ENCODE measurements at places on chromosomes 6 and 20.

DNA sequence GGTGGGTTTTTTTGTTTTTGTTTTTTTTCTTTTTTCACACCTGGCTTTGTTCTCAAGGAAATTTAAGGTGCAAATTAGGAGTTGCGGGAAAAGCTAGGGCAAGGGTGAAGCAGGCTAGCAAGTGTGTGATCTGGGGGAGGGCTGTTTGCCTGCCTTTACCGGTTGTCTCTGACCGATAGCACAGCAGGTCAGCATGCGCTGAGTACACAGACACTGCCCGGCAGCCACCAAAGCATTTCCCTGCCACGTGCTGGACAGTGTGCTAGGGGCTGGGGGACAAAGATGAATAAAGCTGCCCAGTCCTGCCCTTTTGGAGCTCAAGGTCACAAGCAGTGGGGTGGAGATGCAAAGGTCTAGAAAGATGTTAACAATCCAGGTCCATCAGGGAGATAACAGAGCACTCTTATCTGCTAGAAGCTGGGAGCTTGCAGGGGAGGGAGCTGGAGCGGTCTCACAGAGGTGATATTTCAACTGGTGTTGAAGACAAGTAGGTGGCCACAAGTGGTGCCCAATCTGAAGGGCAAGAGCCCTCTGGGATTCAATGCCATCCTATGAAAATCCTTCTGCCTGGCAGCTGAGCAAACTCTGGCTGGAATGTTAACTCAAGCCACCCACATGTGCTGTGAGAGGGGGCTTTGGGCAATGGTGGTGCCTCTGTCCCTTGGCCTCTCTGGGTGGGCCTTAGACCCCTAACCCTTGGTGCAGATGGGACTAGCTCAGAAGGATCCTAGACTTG lies 24.5 kb downstream of the TTBK1 start:
- DNase-seq = no peak

DNA sequence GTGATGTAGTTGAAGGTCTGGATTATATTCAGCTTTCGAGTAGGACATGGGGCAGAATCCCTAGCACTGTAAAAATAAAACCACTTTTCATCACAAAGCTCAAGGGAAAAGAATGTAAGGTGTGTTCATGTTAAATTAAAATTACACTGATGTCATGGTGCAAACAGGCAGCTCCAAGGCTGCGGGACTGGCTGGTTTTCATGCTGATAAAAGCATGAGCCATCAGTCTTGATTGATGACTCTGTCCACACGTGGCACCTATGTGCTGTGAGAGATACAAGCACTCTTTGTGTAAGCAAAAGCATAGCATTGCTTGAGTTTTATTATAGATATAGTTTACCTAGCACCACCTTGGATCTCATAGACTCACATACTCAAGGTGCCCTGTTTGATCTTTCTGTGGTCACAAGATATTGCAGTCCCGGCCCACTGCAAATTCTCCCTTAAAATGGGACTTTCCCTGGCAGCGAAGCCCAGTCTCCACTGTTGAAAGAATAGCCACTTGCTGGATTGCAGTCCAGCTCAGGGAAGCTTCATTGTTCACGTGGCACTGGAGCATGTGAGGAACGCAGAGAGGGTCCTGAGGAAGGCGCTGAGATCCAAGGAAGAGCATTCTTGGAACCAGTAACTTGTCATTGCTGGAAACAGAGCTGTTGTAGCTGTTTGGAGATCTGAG lies 90.6 kb downstream of the TIAM2 start:
- no peak for DNase-seq

DNA sequence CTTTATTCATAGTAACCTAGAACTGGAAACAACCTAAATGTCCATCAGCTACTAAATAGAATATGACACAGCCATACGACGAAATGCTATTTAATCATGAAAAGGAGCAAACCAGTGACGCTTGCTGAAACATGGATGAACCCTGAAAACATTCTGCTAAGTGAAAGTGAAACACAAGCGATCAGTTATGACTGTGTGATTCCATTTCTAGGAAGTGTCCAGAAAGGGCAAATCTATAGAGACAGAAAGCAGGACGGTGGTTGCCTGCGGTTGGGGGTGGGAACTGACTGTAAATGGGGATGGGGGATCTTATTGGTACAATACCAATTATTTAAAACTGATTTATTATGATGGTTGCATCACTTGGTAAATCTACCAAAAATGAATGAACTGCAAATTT lies 126.8 kb downstream of the IPCEF1 start:
- DNase-seq = no peak

DNA sequence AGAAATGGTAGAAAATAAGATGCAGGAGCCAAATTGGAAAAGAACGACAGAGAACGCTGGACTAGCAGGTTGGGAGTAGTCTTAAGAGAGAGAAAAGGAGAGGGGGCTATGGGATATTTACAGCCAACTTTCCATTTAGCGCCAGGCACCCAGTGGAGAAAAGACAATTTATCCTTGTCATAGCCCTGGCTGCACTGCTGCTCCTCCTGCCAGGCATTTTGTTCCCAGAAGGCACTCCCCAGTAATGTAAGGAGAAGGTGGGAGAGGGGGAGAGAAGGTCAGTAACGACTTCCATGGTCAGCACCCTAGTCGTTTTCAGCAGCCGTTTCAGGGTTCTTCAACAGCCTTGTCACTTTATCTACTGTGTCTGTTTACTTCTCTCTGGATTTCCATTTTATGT lies 159.0 kb downstream of the TRMT11 start:
- no peak for DNase-seq

- no peak for DNase-seq
These were observed 5.3 kb upstream of the LINC00237 start for GRCh38 chr20:21111416-21111815.

DNA sequence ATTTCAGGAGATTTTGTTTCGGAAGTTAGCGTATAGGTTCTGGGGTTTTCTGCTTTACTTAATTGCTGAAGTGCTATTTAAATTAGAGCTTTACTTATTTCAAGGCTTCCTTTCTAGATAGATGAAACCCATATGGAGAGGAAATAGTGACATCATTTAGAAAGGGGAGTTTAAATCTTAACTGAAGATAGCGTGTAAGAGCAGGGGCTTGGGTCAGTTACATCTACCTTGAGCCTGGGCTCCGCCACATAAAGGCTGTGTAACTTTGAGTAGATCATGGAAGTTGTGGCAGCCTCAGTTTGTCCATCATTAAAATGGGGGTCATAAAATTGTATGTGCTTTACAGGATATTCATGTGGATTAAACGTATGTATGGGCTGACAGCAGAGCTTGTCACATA lies 4.7 kb downstream of the CDS2 start:
- no peak for DNase-seq

GRCh38 chr6:75770844-75771243 lies 21.8 kb downstream of the MYO6 start:
- no peak for DNase-seq

GRCh38 chr6:32522302-32523047 lies 7.6 kb downstream of the HLA-DRB5 start:
- no peak for DNase-seq

DNA sequence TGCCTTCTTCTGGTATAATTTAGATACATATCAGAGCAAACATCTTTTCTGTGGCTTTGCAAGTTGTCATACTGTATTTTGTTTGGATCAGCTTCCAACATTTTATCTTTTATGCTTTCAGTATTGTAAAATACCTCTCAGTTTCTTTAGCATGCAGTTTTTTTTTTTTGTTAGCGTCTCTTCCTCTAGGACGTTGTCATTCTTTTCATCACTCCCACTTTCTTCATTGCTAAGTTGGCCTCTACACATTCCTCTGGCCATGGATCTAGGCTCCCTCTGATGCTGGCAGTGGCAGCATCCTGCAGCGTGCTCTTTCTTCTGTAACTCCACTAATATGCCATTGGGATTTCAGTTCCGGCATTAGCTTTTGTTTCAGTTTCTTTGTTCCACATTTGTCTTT lies 21.7 kb downstream of the RPRD1B start:
- DNase-seq = no peak

GRCh38 chr6:95501032-95501904 lies 76.1 kb upstream of the MANEA start:
- DNase-seq = no peak

- no peak for DNase-seq
These were observed 1.7 kb downstream of the TULP4 start for GRCh38 chr6:158313989-158314388.

DNA sequence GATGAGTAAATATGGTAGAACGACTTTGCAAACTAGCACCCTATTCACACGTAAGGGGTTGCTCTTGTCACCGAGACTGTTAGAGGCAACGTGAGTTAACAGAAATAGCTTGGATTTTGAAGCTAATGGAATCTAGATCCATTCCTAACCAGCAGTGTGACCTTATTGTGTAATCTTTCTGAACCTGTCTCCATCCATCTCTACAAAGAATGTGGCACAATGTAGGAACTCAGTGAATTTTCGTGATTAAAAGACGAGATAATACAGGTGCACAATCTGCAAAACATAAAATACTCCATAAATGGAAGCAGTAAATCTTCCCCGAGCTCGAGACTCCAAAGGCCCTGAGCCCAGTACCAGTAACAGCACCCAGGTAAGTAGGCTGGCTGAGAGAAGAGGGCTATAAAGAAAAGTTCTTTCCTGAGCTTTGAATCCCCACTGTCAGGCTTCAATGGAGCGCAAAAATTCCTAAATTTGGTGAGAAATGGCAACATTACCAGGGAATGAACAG lies 801 bp upstream of the KIFC1 start:
- DNase-seq = no peak

DNA sequence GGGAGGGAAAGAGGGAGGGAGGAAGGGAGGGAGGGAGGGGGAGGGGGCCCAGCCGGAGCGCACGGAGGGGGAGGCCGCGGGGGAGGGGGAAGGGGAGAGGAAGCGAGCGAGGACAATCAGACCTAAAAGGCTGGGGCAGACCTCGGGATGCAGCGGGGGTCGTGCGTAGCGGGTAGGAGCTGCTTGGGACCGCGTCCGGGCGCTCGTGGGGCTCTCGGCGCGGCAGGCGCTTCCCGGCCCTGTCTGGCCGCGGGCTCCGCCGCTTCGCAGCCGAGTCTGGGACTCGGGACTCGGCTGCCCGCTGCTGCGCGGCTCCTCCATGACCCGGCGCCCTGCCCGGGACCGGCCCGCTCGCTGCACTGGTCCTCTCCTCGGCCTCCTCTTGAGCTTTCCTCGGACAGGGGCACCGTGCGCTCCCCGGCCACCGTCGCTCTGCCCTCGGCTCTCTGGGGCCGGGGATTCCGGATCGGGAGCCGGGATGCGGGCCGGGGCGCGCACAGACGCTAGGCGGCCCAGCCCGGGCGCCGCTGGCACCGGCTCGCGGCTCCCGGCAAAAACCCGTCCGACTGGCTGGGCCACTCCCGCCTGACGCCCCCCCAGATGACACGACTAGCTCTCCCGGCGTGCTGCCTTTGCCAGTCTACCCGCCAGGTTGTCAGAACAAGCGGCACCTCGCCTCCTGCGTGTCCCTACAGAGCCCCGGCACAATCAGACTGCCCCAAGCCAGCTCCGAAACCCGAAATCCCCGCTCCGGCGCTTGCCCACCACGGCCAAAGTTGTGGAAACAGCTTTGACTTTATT lies 2.2 kb downstream of the TFAP2A start:
- no peak for DNase-seq

GRCh38 chr6:52157301-52157941 lies 28.8 kb upstream of the IL17A start:
- DNase-seq = no peak
